ENCODE measurements at places on chromosomes 13 and 19. TPM values are rescaled to one million over a fixed set of nuclear protein-coding genes. Genes with fewer than 3 reads are reported as not detected.

The FFAR1 gene
- not detected for total RNA-seq

The TMEM86B gene
- 16.7 TPM for total RNA-seq

The OXGR1 gene
- total RNA-seq: not detected

The ZNF548 gene
- total RNA-seq: 29.1 TPM

The MBD3L3 gene
- total RNA-seq: not detected

The OCEL1 gene
- total RNA-seq: 23.1 TPM

The CACNG7 gene
- not detected for total RNA-seq

The TMEM259 gene
- total RNA-seq: 195 TPM

The SPTBN4 gene
- total RNA-seq: 0.50 TPM

The PSG3 gene
- not detected for total RNA-seq

The GATAD2A gene
- 135 TPM for total RNA-seq

The RAB3A gene
- 5.2 TPM for total RNA-seq

The CCNE1 gene
- 44.9 TPM for total RNA-seq

The FUT6 gene
- total RNA-seq: not detected

The UHRF1 gene
- total RNA-seq: 141 TPM

The EXOC3L2 gene
- total RNA-seq: not detected

The ZNF682 gene
- 9.4 TPM for total RNA-seq

The GPR183 gene
- 45.1 TPM for total RNA-seq

The MEX3D gene
- total RNA-seq: 10.0 TPM

The FAM216B gene
- total RNA-seq: not detected

The C19orf85 gene
- not detected for total RNA-seq

The KLK11 gene
- not detected for total RNA-seq

The ADAMTS10 gene
- 15.3 TPM for total RNA-seq

The LSR gene
- 3.5 TPM for total RNA-seq

The NPAS1 gene
- not detected for total RNA-seq

The FCGBP gene
- 7.1 TPM for total RNA-seq

The CGB2 gene
- not detected for total RNA-seq

The CDX2 gene
- total RNA-seq: not detected

The EPS8L1 gene
- total RNA-seq: 5.5 TPM

The LYPD3 gene
- 0.84 TPM for total RNA-seq

The KLK6 gene
- not detected for total RNA-seq

The PSG2 gene
- total RNA-seq: not detected

The TBXA2R gene
- 1.00 TPM for total RNA-seq

Data from activated CD4-positive, alpha-beta T cell treated with anti-CD3 and anti-CD28 coated beads, Interleukin-2, amount 10 ng/mL, durations not matched to agents 7 days and 5 days (primary cell).